Spleen (tissue), 13 donors: ENCODE measurements at places on chromosomes 7 and 10. TPM values are rescaled to one million over a fixed set of nuclear protein-coding genes. Genes with fewer than 3 reads are reported as not detected.

Gene SPDYE16
- 0.06 TPM for polyA plus RNA-seq

Gene GSTK1
- polyA plus RNA-seq: 162 TPM

Gene CYP2C19
- not detected for polyA plus RNA-seq

Gene PDE6C
- polyA plus RNA-seq: not detected

Gene TMEM196
- polyA plus RNA-seq: 0.08 TPM

Gene HIPK2
- polyA plus RNA-seq: 1.7 TPM

Gene CUX1
- 12.8 TPM for polyA plus RNA-seq

Gene LRRC4
- 3.7 TPM for polyA plus RNA-seq

Gene PRKAR2B
- 9.4 TPM for polyA plus RNA-seq

Gene CXCL12
- 44.7 TPM for polyA plus RNA-seq

Gene AKR1C8
- not detected for polyA plus RNA-seq

Gene UBE2D4
- 9.6 TPM for polyA plus RNA-seq

Gene HMX2
- not detected for polyA plus RNA-seq

Gene CUBN
- polyA plus RNA-seq: 0.35 TPM

Gene HIP1
- polyA plus RNA-seq: 3.6 TPM

Gene ST8SIA6
- not detected for polyA plus RNA-seq

DNA sequence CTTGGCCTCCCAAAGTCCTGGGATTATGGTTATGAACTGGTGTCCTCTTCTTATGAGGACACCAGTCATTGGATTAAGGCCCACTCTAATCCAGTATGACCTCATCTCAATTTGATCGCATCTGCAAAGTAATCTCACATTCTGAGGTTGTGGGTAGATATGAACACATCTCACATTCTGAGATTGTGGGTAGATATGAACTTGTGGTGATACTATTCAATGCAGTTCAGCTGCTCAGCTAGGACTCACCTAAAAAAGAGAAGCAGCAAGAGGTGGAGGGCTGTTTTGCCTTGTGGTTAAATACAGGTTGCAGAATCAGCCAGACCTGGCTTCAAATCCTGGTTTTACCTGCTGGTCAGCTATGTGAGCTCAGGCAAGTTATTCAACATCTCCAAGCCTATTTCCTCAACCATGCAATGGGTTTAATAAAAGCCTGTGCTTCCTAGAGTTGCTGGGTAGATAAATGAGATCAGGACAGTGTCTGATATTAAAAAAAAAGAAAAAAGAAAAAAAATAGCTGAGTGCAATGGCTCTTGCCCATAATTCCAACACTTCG, 8.5 kb upstream of the BAG3 start:
- no peak for DNase-seq

- DNase-seq: peak; percentile 93
Observed at GRCh38 chr7:50660040-50660829, 95.0 kb upstream of the DDC start.

DNA sequence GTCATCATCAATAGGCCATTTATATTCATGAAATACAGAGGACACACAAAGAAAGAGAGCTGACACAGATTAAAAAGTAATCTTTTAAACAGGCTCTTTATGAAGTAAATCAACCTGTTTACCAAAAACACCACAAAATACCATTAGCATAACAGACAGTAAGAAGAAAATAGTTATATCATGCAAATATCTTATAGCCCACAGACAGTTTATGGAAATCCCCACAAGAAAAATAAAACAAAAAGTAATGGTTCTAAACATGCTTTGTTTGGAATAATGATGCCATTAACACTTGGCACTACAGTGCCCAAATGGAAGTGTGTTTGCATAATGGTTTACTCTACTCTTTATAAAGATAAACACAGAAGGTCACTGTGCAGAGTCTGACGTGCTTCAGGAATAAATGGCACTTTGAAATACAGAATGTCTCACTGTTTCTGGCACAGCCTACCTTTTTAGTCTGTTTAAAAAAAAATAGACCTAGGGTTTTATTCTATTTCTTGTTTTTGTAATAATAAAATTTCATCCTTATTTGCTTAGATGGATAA, 30.1 kb downstream of the SEMA3D start:
- no peak for DNase-seq

GRCh38 chr10:119398996-119399395, 143.5 kb downstream of the RGS10 start:
- DNase-seq: no peak

DNA sequence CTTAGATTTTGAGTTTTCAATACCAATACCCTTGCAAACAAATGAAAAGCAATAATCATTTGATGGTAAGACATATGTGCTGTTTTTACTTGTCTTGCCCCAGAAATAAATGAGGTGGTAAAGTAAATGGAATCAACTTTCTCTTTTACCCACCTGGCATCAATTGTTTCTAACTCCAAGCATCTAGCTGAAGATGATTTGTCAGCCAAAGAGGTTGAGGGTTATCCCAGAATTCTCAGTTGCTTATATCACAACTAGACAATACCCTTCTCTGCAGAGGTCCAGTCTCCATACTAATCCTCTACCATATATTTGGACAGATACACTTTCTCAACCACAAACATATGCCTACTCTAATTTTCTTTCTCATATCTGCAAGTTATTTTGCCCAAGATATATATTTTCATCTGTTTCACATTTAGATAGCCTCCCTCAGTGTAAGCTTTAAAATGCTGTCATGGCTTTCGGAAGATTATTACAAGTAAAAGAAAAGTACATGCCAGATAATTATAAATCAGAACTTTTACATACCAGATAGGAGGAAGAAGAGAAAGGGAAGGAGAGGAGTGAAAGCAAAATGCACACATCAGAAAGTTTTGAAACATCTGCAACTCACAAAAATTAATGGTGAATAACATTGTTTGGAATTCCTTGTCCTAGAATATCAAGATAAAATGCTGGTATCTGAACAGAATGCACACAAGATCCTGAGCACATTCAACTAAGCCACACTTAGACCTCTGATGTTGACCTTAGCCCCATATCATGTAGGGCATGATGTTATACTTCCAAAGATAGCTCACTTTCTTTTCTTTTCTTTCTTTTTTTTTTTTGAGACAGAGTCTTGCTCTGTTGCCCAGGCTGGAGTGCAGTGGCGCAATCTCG, 146.6 kb downstream of the REEP3 start:
- no peak for DNase-seq

DNA sequence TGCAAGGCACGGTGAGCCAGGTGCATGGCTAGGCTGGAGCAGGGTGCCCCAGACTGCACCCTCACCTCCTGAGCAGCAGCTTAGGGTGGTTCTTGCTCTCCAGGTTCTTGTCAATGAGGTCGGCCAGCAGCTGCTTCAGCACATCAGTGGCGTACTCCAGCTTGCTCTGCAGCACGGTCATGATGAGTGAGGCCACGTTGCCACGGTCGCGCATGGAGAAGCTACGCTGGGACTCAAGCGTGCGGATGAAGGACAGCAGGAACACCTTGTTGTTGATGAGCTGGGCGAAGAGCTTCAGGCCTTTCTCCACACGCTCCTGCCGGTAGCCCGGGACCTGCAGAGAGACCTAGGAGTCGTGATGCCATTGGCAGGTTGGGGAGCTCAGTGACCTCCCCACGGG, 408.0 kb downstream of the PLXNA4 start:
- no peak for DNase-seq

DNA sequence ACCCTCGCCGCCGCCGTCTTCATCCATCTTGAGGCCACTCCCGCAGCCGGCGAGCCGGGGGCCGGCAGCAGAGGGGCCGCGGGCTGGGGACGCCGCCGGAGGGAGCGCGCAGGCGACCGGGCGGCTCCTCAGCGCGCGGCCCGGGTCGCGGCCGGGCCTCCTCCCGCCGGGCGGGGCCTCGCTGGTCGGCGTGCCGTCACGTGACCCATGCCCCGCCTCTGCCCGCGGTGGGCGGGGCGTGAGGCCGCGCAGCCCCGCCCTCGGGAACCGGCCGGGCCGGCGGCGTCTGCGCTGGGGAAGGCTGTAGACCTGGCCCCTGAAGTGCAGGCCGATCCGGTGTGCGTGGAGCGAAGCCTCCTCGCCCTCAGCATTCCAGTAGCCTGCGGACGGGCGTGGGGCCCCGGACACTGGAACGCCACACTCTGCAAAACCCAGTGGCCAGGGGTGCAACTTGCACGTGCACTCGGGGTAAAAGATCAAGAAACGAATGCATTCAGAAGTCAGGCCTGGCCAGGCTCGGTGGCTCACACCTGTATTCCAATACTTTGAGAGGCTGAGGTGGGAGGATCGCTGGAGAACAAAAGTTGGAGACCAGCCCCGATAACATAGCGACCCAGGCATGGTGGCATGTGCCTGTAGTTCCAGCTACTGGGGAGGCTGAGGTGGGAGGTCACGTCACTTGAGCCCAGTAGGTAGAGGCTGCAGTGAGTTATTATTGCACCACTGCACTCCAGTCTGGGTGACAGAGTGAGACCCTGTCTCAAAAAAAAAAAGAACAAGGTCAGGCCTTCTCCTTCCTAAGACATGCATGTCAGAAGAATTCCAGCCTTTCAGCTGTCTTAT, at the start of gene CYTH3:
Gene CYTH3 (minus strand): TSS at position 144 of the 843 bp plus-strand sequence. CDS start 117 bp downstream, at position 27.
- DNase-seq: peak; percentile 96

DNA sequence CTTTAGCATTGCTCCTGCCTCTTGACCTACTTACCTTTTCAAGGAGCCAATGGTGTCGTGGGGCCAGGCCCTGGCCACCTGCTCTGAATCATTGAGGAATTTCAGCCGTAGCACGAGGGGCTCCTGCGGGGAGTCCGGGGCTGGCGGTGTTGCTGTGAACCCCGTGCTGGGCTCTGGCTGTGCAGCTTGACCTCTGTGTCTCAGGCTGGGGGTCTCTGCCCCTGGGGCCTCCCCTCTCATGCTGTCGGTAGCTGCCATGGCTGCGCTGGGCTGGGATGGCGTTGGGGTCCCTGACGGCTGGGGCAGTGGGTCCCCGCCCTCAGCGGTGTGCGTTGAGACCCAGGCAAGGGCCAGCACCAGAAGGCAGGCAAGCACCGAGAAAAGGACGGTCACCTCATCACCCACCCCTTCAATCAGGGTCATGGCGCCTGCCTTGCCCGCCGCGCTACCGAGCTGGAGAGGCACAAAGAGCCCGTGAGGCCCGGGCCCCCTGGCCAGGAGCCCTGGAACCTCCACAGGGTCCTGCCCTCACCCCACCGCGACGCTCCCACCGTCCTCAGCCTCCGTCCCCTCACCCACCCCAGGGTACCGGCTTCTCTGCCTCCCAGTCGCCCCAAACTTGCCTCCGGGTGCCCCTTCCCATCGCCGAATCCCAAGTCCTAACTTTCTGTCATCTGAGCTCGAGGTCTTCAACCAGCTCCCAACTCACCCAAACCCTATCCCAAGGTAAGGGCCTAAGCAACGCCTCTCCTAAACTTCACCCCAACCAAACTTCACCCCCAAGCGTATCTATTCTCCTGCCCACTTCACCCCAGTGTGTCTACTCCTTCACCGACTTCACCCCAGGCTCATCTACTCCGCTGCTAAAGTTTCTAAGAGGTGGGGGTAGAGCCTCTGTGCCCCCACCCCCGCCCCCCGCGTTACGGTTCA, 887 bp downstream of the TMUB1 start:
- peak; percentile 83 for DNase-seq

DNA sequence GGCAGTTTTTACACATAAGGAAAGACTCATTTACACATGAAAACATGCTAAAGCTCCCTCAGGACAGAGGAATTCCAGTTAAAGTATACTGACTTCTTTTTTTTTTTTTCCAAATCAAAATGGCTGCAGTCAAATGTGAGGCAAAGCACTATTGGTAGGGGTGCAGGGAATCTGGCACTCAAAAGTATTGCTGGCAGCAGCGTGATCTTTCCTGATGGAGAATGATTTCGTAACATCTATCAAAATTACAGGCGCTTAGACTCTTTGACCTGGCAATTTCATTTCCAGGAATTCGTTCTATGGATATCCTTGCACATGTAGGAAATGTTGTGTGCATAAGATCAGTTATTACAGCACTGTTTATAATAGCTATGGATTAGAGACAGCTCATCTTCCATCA, 65.7 kb downstream of the VSTM4 start:
- no peak for DNase-seq

DNA sequence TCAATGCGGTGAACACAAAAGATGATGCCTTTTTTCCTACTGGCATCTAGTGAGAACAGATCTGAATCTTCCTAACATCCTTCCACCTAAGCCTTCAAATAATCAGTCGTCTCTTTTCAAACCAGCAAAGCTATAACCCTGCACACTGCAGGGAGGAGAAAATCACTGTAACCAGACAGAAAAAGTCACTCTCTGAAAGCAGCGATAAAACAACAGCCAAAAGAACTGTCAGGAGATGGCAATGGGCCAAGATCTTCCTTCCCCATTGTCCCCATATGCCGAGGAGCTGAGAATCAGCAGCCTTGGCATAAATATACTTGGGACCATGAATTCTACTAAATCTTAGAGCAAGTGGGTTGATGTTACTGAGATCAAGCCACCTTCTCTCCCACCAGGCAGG, 13.1 kb downstream of the FZD9 start:
- DNase-seq: no peak

DNA sequence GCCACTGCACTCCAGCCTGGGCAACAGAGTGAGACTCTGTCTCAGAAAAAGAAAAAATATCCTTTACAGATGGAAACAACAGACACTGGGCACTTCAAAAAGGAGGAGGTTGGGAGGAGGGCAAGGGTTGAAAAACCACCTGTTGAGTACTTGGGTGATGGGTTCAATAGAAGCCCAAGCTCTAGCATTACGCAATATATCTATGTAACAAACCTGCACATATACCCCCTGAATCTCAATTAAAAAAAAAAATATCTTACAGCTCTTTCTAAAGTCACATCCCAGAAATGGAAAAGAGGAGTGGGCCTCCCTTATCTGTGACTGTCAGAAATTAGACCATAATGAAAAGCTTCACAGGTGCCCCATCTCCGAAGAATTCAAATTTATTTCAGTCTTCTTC, 12.1 kb downstream of the VIM start:
- DNase-seq: no peak

- DNase-seq: no peak
Observed at GRCh38 chr10:44400541-44400940, 15.6 kb upstream of the CXCL12 start.

GRCh38 chr10:124042656-124043309, 50.6 kb downstream of the CHST15 start:
- peak; percentile 58 for DNase-seq

GRCh38 chr10:116444527-116445142, 17.0 kb downstream of the PNLIPRP3 start:
- DNase-seq: no peak

DNA sequence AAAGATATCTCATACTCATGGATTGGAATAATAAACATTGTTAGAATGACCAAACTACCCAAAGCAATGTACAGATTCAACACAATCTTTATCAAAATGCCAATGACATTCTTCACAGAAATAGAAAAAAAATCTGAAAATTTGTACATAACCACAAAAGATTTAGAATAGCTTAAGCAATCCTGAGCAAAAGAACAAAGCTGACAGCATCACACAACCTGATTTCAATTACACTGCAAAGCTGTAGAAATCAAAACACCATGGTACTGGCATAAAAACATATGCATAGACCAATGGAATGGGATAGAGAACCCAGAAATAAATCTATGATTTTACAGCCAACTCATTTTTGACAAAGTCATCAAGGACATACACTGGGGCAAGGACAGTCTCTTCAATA, 130.0 kb upstream of the TMEM72 start:
- DNase-seq: no peak

GRCh38 chr7:152924238-152924637, 164.7 kb downstream of the ACTR3B start:
- no peak for DNase-seq

GRCh38 chr10:102195296-102195870, 30.7 kb upstream of the ELOVL3 start:
- DNase-seq: no peak

- DNase-seq: no peak
Observed at GRCh38 chr10:129078746-129079145, 388.3 kb upstream of the MGMT start.

GRCh38 chr10:121988361-121989324, at the start of gene TACC2:
Gene TACC2, plus strand, starts transcription at chr10:121989163. Its CDS starts 32,819 bp downstream, at chr10:122021982.
- no peak for DNase-seq
